ENCODE measurements at places on chromosomes 5 and 9.

DNA sequence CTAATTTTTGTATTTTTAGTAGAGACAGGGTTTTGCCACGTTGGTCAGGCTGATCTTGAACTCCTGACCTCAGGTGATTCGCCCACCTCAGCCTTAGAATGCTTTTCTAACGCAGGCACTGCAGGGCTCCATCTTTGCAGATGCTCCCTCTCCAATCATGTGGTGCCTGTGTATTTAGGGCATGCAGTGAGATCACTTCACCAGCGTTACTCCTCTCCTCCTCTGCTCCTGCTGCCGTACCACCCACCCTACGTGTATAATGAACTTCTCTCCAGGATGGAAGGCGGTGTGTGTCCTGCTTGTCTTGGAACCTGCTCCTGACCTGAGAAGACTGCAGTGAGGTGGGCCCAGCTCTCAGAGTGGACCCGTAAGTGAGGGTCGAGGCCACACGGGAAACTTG lies 13.6 kb upstream of the CFAP157 start:
- DNase-seq = no peak

- no peak for DNase-seq
Observed at GRCh38 chr9:2967766-2968165, 123.9 kb upstream of the PUM3 start.

DNA sequence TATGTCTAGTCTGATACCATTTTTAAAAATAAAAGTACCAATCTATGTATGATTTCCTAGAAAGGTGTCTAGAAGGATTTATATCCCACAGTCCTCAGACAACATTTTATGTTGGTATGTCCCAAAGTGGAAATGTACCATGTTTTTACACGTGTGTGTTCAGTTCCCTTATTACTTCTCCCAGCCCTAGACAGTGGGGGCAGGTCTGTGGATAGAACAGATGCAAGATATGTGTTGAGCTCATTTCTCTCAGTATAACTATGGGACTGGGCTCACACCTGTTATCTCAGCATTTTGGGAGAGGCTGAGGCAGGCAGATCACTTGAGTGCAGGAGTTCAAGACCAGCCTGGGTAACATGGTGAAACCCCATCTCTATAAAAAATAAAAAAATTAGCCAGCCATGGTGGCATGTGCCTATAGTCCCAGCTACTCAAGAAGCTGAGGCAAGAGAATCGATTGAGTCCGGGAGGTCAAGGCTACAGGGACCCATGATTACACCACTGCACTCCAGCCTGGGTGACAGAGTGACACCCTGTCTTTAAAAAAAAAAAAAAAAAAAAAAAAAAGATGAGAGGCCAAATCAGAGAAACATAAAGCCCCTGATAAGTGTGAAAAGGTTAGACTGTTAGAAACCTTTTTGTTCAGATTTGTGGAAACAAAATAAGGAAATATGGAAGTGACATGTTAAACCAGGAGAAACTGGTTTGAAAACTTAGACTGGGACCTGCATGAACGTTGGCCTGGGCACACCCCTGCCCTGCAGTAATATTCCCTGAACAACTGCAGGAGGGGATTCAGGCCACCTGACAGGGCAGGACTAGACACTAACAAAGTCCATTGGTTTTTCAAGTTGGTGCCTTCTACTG lies 7.4 kb upstream of the SLC2A8 start:
- no peak for DNase-seq

GRCh38 chr9:1505489-1505888 lies 455.3 kb downstream of the DMRT2 start:
- DNase-seq = no peak

GRCh38 chr5:32836176-32836575 lies 125.1 kb downstream of the NPR3 start:
- DNase-seq = no peak

Data from activated CD4-positive, alpha-beta T cell treated with anti-CD3 and anti-CD28 coated beads for 24 hours (primary cell).